ENCODE measurements at places on chromosomes 3 and 15. TPM values are rescaled to one million over a fixed set of nuclear protein-coding genes. Genes with fewer than 3 reads are reported as not detected.

Gene TRH
- not detected for total RNA-seq

Gene NR2E3
- not detected for total RNA-seq

GRCh38 chr15:46091860-46092450 lies 457.1 kb downstream of the SQOR start:
- no peak for DNase-seq

- no peak for DNase-seq
Observed at GRCh38 chr15:55683376-55683775, 59.6 kb downstream of the PRTG start.

DNA sequence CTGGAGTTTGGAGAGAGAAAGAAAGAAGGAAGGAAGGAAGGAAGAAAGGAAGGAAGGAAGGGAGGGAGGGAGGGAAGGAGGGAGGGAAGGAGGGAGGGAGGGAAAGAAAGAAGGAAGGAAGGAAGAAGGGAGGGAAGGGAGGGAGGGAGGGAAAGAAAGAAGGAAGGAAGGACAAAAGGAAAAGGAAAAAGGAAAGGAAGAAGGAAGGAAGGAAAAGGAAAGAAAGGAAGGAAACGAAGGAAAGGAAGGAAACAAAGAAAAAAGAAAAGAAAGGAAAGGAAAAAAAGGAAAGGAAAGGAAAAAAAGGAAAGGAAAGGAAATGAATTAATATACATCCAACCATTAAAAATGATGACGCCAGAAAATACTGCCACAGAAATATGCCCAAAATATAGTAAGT lies 18.7 kb upstream of the OR4F6 start:
- no peak for DNase-seq

- DNase-seq = no peak
Observed at GRCh38 chr15:50257924-50258323, 7.6 kb downstream of the HDC start.

GRCh38 chr15:85580879-85581278 lies 200.5 kb downstream of the AKAP13 start:
- no peak for DNase-seq

GRCh38 chr15:90956274-90957030 lies 1.8 kb downstream of the RCCD1 start:
- peak; percentile 87 for DNase-seq

DNA sequence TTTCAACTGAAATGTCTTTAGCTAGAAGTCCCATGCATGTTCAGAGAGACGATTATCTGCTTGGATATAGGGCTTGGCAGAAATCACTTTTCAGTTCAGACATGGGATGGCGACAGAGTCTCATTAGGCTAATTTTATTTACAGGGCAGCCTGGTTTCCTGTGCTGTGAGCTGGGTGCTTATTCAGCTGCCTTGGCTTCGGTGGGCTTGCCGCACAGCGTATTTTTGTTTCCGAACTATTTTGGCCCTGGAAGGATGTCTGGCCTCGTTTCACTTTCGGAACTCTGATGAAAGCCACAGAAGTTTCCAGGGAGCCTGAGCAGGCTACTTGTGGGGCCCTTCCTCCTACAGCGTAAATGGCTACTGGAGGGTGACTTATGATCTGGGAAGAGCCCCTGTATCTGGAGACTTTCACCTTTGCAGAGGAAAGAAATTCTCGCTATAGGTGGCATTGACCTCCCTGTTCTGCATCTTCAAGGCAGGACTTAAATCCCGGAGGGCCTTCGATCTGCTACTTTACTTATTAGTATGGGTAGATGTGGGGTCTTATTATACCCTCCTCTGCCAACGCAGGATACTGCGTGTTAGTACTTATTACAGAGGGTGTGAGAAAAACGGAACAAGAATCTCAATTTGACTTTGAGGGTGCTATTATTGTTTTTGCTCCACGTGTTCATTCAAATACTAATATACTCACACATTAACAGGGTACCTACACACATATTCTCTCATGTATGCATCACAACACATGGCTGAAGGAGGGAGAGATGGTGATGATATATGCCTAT lies 364.0 kb upstream of the RBMS3 start:
- DNase-seq = no peak

Gene GASK1A
- total RNA-seq = 0.79 TPM

GRCh38 chr3:175075269-175075668 lies 216.1 kb downstream of the NAALADL2 start:
- no peak for DNase-seq

Gene MYO5C
- total RNA-seq = 8.6 TPM

DNA sequence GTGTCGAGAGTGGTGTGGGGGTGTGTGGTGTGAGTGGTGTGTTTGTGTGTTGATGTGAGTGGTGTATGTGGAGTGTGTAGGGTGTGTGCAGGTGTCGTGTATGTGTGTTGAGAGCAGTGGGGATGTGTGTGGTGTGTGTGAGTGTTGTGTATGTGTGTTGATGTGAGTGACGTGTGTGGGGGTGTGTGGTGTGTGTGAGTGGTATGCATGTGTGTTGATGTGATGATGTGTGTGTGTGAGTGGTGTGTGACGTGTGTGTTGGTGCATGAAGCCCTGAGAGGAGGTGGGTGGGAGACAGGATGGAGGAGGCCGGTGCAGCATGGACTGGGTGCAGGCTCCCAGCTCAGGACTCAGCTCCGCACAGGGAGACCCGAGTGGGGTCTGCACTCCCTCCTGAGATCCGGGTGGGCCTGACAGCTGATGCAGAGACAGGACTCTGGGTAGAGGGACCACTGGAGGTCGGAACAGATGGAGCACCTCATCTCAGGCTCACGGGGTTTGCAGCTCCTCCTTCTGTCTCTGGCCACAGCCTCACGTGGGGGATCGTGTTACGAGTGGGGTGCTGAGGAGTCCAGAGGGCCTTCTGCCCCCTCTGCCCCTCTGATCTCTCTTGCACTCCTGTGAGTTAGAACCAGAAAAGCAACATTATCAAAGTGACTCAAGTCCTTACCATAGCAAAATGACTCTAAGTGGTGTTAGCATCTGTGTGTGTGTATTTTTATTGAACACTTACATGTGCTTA lies 41.3 kb downstream of the ARNT2 start:
- DNase-seq = no peak

Data from liver (tissue), 10 donors.